ENCODE measurements at places on chromosomes 1 and 21.
A peak's percentile ranks its signal among the peaks of the same experiment; 100 is the strongest.

DNA sequence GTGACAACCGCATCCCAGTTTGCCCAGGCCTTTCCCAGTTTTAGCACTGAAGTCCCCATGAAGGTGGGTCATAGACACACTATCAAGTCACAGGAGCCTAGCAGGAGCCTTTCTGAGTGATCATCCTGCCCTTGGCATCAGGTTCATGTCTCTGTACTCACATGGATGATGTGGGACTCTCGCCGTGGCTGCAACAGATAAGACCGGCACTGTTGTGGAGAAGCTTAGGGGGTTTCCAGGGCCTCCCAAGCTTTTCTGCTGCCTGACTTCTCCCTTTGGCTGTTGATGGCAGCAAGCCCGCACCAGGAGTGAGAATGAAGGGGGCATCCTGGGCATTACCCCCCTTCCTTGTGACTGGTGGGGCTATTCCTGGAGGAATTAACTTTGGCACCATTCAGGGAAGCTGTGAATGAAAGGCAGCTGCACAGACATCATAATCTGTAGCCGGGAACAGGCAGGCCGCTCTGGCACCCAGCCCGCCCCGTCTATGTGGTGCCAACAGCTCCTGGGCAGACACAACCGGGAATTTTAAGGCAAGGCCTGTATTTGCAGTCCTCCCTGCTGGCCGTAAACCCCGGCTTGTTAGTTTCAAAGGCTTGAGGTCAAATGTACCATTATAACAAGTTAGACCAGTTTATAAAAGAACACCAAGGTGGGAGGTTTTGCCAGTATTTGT lies 148.6 kb downstream of the HUNK start:
- no peak for DNase-seq

DNA sequence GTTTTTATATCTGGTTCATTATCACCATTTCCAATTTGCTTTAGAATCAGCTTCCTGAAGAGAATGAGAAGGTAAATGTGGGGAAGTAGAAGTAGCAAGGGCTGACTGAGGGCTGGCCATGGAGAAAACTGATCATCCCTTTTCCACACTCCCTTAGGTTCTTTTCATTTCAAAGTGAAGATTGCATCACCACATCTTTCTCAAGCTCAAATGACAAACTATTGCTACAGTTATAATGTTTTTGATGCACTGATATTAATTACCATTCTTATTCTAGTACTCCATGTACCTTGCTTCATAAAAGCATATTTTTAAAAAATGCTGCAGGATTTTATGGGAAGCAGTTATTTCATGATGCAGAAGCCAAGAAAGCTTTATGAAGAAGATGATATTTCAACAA lies 7.9 kb upstream of the AK5 start:
- DNase-seq = no peak

DNA sequence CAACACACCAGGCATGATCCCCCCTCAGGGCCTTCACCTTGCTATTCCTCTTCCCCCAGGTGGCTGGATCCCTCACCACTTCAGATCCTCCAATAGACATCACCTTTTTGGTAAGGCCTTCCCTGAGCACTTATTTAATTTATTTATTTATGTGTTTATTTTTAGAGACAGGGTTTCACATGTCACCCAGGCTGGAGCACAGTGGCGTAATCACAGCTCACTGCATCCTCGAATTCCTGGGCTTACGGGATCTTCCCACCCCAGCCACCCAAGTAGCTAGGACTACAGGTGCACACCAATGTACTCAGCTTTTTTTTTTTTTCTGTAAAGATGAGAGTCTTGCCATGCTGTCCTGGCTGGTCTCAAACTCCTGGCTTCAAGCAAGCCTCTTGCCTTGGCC lies 17.2 kb downstream of the KCNN3 start:
- DNase-seq = no peak

DNA sequence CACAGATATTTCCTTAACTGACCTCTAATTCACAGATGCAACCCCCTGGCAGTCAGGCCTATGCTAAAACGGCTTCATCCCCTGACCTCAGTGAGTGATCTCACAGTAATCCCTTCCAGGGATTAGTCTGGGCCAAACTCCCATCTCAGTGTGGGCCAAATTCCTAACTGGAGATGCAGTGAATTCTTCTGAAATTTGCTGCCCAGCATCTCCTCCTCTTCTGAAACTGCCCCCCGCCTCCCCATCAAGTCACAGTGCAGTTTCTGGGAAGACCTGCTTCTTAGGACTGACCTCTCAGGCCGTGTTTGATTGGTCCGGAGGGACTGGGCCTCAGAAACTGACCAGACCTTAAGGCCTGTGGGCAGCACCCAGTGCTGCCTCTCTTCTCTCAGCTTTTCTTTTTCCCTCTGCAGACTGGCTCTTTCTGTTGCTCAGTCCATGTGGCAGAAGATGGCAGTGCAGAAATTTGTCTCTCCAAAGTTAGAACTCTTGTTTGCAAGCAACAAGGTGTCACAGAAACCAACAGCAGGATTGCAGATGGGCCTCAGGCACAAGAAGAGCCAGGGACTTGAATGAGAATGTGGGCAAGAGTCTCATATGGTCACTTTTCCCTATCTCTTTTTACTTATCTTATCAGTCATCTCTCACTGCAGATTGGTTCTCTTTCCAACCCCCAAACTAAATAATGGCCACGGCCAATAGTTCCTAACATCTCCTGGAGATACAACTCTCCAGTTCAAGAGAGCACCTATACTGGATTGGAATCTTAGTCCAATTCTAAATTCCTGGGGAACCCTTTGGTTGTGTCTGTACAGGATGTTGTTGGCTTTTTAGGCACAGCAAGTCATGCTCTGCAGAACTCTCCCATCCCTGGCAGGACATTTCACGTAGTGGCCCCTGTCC lies 95.5 kb upstream of the RALGPS2 start:
- no peak for DNase-seq

DNA sequence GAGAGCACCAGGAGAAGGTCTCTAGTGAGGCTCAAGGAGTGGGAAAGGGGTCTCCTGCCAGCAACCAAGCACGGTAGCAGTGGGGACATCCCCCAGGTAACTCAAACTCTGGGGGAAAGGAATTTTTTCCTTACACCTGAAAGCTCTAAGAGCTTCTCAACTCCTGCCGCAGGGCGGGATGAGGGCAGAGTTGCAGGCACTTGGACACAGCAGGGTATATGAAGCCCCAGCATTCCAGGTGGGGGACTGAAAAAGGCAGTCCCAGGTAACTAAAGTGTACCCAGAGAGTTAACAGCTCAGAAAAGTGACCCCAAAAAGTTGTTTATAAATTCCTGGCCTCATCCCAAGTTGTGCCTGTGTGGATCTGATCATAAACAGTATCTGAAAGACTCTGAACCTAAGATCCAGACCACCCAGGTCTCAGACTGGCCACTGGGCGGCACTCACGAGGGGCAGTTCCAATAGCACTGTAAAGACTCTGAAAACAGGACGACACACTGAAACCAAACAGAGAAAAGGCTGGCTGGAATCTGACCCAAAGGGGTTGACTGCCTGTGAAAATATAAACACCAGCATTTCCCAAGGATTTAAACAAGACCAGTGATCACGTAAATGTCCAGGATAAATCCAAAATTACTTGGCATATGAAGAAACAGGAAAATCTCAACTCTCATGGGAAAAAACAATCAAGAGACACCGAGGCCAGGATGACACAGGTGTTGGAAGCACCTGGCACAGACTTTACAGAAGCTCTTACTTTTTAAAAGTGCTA lies 47.5 kb downstream of the HSF2BP start:
- peak; percentile 9 for DNase-seq

DNA sequence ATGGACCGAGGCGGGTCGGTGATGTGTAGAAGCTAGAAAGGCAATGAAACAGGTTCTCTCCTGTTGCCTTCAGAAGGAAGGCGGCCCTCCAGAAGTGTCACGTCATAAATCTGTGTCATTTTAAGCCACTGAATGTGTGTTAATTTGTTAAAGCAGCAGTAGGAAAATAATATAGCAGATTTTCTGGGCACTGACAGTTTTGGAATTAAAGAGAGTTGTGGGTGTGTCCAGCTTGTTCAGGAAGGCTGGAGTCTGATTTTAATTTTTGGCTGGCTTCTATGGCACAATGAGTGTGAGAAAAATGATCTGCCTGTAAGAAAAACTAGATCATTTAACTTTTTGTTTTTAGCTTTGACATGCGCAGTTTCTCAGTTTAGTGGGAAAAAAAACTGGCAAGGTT lies 177.3 kb downstream of the EDEM3 start:
- no peak for DNase-seq
